ENCODE measurements at places on chromosomes 16 and 17. TPM values are rescaled to one million over a fixed set of nuclear protein-coding genes. Genes with fewer than 3 reads are reported as not detected.

Gene MMP2
- 368 TPM for total RNA-seq

Gene TBX2
- total RNA-seq = 25.3 TPM

Gene SLC43A2
- total RNA-seq = 20.0 TPM

Gene CES5A
- not detected for total RNA-seq

Gene HAS3
- total RNA-seq = 1.3 TPM

Gene ZNF597
- 1.7 TPM for total RNA-seq

Gene PDILT
- not detected for total RNA-seq

Gene CA7
- 0.33 TPM for total RNA-seq
